ENCODE measurements at places on chromosomes 13 and 19.

DNA sequence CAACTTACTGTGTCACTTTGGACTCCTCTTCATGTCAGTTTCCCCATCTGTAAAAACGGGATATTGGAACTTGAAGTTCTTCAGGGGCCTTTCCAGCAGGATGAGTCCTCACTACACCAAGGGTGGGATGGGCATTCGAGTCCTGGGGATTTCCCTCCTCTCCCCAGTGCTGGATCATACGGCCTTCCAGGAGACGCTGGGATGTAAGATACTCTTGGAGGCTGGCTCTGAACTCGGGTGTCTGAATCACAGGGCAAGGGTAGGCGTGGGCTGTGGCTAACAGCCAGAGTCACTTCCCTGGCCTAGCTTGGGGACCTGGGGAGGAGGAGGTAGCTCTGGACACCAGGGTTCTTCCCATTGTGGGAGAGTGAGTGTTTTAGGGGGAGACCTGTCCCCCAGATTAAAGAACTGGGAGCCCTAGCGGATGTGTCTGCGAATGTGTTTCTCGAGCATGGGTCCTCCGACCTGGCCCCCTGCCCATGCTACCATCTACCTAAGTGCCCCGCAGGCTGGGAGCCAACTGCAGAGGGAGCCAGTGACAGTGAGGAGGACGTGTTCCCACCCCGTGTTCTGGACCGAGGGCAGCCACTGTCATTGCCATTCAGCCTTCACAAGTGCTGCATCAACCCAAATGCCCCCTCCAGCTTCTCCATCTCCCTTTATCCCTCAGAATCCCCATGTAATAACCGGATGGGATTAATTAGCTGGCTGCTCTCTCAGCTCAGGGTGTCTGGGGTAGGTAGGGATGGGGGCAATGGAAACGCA, 2.4 kb upstream of the CYTH2 start:
- no peaks in the 10 kb centered on the region for H3K27me3 ChIP-seq
- DNase-seq, result no peak
- peaks cover 17% of the 10 kb centered on the region for H3K4me1 ChIP-seq
- peaks cover 6% of the 10 kb centered on the region for H3K36me3 ChIP-seq
- no peak overlapping the region for H3K27ac ChIP-seq

- no peaks in the 10 kb centered on the region for H3K36me3 ChIP-seq
- H3K4me1 ChIP-seq, result peaks cover 11% of the 10 kb centered on the region
- peak overlapping the region; percentile 47 for H3K4me3 ChIP-seq
Measured at GRCh38 chr19:926589-927350, 935 bp downstream of the ARID3A start.

DNA sequence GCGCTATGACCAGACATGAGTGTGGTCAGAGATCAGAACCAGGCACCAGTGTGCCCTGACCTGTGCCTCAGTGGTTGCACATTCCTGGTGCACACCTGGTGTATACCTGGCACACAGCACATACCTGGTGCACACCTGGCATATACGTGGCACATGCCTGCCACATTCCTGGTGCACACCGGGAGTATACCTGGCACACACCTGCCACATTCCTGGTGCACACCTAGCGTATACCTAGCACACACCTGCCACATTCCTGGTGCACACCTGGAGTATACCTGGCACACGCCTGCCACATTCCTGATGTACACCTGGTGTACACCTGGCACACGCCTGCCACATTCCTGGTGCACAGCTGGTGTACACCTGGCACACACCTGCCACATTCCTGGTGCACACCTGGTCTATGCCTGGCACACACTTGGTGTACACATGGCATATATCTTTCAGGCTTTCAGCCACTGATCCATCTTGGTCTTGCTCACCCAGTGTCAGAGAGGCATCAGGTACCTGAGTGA, 61.3 kb upstream of the ADGRL1 start:
- no peaks in the 10 kb centered on the region for H3K4me1 ChIP-seq
- no peak overlapping the region for H3K27ac ChIP-seq
- DNase-seq, result no peak
- no peak overlapping the region for H3K4me3 ChIP-seq

GRCh38 chr13:85282876-85283275, 516.3 kb downstream of the SLITRK6 start:
- no peaks in the 10 kb centered on the region for H3K36me3 ChIP-seq
- no peak overlapping the region for H3K27ac ChIP-seq
- H3K4me1 ChIP-seq, result no peaks in the 10 kb centered on the region
- no peak overlapping the region for H3K4me3 ChIP-seq
- no peaks in the 10 kb centered on the region for H3K27me3 ChIP-seq

- no peak overlapping the region for H3K27ac ChIP-seq
- no peak for DNase-seq
- no peaks in the 10 kb centered on the region for H3K36me3 ChIP-seq
- no peaks in the 10 kb centered on the region for H3K4me1 ChIP-seq
- H3K27me3 ChIP-seq, result peaks cover 6% of the 10 kb centered on the region
Measured at GRCh38 chr19:41097302-41097701, 9.1 kb downstream of the CYP2A13 start.

Data from CD8-positive, alpha-beta memory T cell (primary cell).